ENCODE measurements at places on chromosomes 3 and 15.

GRCh38 chr15:69663441-69663840 is 210.8 kb downstream of the RPLP1 start:
- no peak for DNase-seq

DNA sequence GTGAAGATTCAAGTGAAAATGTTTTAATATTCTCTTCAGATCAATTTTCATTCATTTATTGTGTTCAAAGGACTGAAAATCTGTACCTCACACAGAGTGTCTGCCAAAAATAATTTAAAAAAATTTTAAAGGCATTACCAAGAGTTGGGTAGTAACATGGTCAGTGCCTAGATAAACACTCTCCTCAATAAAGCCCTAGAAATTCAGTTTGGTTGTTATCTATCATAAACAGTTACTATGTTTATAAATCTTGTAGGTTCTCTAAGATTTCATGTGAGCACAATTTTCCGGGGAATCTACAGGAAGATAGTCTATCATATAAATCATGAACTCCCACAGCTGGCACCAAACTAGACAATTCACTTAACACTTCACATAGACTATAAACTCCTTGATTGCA is 128.6 kb downstream of the GSK3B start:
- no peak for DNase-seq

DNA sequence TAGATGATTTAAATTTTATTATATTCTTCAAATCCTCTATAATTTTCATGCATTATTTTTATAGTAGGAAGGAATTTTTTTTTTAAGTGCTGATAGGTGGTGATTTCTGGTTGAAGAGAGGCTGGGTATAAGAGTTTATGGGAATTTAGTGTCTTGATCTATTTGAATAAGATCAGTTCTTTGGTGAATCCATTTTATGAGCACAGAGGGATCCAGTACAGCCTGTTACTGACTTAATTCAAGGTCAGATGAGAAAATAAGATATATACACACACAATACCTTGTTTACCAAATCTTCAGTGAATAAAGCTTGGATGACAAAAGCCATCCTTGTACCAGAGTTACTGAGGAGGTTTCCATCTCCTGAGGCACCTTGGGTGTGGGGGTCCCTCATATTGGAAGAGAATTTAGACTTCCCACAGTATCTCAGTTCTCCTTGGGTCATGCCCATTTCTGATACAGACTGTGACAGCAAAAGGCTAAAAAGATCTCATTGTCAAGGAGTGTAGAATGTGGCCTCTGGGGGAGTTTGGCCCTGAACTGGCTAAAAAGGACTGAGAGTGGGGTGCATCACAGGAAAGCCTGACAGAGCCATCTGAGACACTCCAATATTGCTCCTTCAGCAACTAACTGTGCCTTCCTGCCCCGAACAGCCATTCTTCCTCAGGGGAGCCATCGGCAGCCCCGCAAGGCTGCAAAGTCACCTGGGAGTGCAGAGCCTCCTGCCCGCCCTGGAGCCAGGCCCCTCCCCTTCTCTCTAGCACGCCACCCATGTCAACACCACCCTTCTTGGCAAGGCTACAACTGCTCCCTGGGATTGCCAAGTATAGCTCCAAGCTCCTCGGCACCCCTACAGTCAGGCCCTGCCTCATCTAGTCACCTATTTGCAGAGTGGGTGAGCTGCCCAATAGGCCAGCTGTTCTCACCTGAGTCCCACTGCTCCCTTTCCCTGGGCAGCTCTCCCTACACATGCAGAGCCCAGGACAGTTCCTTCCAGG is 43.1 kb upstream of the HACD2 start:
- no peak for DNase-seq

- DNase-seq = peak; percentile 31
These were observed 263.3 kb upstream of the NR2E3 start for GRCh38 chr15:71547011-71547410.

GRCh38 chr3:116445311-116445841 is at the start of gene LSAMP:
Gene LSAMP, minus strand, starts transcription at chr3:116445487.
- DNase-seq = peak; percentile 56

DNA sequence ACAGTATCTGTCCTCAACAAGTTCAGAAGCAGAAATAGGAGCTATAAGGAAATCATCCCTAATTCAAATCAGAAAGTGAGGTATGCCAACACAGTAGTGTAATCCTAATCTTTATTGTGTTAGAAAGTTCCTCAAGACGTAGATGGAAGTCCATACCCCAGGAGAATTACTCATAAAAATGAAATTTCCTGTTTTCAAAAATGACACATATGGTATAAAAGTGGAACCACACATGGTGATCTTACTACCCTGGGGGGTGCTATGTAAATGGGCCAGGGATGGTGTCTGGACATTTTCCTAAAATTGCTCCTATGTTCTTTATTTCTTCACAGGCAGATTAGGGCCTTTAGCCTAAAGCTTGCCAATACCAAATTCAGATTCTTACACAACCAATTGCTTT is 204.1 kb downstream of the ARRDC4 start:
- DNase-seq = peak; percentile 35

DNA sequence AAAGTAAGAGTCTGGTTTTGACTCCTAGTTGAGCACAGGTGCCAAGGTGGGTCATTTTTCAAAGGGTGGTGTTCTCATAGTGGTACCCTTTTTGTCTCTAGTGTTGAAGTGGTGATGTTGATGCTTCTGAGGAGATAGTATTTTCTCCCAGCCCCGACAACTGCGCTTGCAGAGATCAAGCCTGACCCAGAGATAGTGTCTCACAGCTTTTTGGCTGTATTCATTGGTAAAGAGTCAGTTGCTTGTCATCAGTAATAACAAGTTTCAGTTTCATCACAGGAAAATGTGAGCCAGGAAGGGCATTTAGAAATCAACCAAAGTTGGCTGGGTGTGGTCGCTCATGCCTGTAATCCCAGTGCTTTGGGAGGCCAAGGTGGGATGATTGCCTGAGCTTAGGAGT is 139.3 kb downstream of the NFKBIZ start:
- no peak for DNase-seq

- DNase-seq = no peak
These were observed 33.6 kb downstream of the ADAMTS17 start for GRCh38 chr15:100308213-100308600.

- no peak for DNase-seq
These were observed 8.7 kb downstream of the PLXNA1 start for GRCh38 chr3:126991366-126992200.

DNA sequence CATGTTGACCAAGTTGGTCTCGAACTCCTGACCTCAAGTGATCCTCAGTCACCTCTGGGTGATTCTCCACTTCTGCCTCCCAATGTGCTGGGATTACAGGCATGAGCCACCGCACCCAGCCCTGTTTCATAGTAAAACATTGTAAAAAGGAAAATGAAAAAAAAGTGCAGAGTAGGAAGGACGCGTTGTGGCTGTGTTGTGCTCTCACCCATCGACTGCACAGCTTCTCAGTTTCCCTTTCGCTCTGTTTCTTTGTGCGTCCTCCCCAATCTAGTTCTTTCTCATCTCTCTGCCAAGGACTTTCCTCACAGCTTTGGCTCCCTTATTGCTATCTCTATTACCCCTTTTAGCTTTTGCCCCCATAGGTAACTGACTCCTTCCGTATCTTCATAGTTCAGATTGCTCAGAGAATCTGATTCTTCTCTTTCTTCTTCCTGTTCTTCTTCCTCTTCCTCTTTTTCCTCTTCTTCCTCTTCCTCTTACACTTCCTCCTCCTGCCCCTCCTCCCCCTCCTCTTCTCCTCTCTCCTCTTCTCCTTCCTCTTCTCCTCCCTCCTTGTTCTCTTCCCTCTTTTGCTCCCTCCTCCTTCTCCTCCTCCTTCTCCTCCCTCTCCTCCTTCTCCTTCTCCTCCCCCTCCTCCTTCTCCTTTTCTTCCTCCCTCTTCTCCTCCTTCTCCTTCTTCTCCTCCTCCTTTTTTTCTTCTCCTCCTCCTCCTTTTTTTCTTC is 81.1 kb upstream of the VGLL4 start:
- no peak for DNase-seq

DNA sequence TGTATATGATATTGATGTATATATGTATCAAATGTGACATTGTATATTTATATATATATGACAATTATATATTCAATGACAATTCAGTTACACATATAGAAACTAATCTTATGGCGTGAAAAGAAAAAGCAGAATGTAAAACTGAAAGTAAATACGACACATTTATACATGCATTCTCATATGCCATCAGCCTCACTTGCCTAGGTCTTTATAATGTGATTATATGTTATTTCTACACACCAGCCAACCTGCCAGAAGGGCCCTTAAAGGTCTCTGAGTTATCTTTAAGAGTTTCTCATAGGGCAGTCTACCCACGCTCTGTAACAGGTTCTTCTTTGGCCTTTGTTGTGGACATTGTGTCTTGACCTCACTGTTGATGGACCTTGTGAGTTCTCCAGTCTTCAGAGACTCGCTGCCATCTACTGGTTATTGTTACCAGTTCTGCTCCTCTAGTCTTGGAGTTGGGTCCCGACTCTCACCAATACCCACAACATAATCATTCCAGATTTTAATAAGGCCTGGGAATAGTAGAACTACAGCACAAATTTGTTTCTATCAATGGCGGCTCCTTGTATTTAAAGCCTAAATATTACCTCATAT is 371.5 kb upstream of the GOLIM4 start:
- DNase-seq = peak; percentile 21

- peak; percentile 61 for DNase-seq
These were observed 11.8 kb downstream of the XXYLT1 start for GRCh38 chr3:195259154-195259474.

All from GM03348 (cell line).